ENCODE measurements at places on chromosomes 4 and X.

DNA sequence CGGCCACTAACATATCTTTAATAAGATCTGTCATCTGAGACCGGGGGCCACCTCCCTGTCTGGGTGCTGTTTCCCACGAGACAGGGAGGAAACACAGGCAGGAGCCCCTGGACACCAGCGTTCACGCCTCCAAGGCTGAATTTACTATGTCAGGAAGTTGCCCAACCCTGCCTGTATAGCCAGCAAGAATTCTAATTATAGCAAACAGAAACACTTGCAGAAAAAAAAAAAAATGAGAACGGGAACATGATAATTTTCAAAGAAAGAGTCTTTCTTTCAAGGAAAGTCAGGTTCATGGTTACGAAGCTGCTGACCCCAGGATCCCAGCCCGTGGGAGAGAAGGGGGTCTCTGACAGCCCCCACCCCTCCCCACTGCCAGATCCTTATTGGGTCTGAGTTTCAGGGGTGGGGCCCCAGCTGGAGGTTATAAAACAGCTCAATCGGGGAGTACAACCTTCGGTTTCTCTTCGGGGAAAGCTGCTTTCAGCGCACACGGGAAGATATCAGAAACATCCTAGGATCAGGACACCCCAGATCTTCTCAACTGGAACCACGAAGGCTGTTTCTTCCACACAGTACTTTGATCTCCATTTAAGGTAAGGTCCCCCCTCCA, at the start of gene IL3RA:
Gene IL3RA, plus strand, starts transcription at position 455 of the 613 bp plus-strand sequence. CDS start 4,981 bp downstream, outside the sequence.
- no peak for DNase-seq

GRCh38 chr4:124491361-124492145, 221.0 kb downstream of the ANKRD50 start:
- no peak for DNase-seq

GRCh38 chr4:150315175-150315574, 236.9 kb downstream of the DCLK2 start:
- no peak for DNase-seq

GRCh38 chrX:55088795-55089489, at the start of gene PAGE2:
TSS of gene PAGE2 (plus strand) at chrX:55089018. CDS start at chrX:55090021, 1,003 bp downstream.
- DNase-seq = no peak

GRCh38 chrX:84248226-84248625, 60.2 kb upstream of the RPS6KA6 start:
- DNase-seq = no peak

- no peak for DNase-seq
These were observed 87.4 kb upstream of the AMELX start for GRCh38 chrX:11205796-11206195.

- DNase-seq = no peak
These were observed 33.9 kb upstream of the HPF1 start for GRCh38 chr4:169791527-169792156.

DNA sequence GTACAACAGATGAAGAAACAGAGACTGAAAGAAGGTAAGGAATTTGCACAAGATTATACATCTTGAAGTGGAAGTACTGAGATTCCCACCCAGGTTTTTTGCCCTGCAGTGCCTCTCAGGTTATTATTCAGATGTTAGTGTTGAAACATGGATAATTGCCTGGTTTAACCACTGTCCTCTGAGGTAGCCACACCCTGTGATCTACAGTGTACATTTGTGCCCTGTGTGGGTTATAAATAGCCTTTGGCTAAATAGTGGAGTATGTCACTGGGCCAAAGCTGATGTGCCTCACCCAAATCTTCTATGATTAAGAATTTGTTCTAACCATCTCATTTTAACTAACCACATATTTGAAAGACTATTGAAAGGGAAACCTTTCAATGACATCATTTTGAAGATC, 5.4 kb upstream of the ASB5 start:
- no peak for DNase-seq

DNA sequence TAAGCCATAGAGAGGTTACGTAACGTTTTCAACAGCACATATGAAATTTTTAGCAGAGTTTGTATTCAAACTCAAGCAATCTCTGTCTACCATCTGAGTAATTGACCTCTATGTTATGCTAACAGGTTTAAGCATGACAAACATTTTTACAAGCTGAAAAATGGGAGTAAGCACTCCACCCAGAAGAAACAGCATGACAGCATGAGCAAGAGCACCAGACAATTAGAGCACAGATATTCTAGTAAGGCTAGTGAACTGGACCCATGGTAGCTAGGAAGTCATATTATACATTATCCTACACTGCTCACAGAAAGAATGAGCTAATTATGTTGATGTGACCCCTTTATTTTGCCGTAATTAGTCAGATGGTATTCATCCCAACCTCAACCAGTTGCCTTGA, 200.5 kb downstream of the PABPC4L start:
- DNase-seq = no peak

GRCh38 chr4:3520796-3521600, 11.2 kb downstream of the LRPAP1 start:
- no peak for DNase-seq

DNA sequence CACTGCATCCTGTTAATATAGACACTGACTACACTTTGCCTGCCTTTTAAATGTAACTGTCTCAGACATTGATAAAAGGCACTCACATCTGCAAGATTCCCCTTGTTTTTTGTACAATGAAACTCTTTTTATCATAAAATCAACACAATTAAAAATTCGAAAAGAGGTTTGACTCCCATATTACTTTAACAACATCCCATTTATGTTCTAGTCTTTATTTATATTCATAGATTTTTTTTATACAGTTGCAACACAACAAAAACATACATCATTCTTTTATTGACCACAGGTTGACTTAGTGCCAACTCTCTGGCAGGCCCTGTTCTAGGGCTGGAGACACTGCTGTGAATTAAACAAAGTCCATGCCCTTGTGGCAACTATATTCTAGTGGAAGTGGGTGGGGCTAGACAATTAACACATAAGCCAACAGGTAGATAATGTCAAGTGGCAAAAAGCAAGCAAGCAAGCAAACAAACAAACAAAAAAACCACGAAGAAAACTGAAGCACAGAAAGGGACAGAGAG, 36.8 kb downstream of the ANK2 start:
- no peak for DNase-seq

DNA sequence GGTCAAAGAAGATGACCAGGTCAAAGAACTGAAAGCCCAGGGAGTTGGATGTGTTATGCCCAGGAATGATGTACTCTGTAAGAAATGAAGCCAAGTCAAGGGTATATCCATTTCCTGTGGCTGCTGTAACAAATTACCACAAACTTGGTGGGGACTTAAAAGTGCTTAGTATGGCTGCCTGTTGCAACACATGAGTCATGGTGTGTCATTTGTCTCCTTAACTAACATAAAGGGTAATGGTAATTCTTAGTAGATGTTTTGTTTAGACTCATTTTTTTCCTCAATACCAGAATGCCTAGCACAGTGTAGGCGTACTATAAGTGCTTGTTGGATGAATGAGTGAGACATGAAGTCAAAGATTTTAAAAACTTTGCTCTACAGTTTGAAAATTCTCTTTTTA, 45.7 kb downstream of the SYTL5 start:
- no peak for DNase-seq

GRCh38 chr4:95267081-95267480, 281.7 kb downstream of the UNC5C start:
- DNase-seq = no peak

GRCh38 chr4:83151651-83152050, 37.1 kb upstream of the PLAC8 start:
- no peak for DNase-seq

GRCh38 chr4:156261230-156261629, 307.6 kb upstream of the CTSO start:
- no peak for DNase-seq

- no peak for DNase-seq
These were observed 340.0 kb downstream of the FBXW7 start for GRCh38 chr4:152195888-152196287.

DNA sequence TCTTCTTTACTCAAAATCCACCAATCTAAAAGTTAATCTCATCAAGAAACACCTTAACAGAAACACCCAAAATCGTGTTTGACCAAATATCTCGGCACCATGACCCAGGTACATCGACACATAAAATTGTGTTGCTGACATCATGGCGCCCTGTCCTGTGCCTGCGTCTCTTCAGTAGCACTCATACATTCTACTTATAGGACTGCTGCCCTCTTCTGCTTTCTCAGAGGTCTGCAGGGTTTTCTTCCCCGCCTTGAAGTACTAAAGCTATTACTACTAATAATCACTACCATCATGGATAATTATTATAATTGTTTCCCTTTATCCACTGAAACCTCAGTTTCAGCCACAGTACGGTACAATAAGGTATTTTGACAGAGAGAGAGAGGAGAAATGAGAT, 1403.1 kb upstream of the TENM3 start:
- DNase-seq = no peak

- DNase-seq = no peak
These were observed 1.5 kb downstream of the CDX4 start for GRCh38 chrX:73448379-73448778.

GRCh38 chr4:110586131-110586850, 36.6 kb downstream of the PITX2 start:
- DNase-seq = no peak

- no peak for DNase-seq
These were observed 204.8 kb downstream of the CFAP299 start for GRCh38 chr4:80540349-80540748.

DNA sequence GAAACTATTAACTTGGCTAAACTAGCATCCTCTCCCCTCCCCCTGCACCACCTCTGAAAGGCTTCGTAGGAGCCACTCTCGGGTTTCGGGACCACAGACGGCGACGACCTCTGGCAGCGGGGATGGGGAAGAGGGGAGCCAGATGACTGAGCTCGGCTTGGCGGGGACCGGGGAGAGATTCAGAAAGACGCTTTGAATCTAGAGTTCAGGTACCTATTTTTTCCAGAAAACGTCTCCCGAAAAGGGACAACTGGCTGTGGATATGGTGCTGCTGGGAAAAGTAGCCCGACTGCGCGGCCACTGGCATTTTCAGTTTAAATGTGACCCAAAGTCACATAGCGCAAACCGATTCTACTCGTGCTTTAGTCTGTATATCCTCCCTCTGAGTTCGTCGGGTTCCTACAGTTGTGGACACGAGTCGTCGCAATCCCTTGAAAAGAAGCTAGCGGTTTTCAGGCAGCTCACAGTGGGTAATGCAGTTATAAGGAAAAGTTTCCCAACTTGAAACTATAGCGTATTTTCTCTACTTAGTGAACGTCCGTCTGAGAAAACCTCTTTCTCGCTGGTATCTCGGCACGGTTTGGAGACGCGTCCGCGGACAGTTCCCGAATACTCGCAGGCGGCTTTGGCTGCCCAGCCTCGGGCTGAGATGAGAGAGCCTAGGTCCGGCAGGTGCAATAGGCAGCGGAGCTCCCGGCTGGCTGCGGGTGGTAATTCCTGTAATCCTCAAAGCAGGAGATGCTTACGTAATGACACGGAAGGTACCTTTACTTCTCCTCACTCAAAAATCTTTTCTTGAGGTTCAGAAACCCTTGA, 1.3 kb downstream of the PARM1 start:
- no peak for DNase-seq

GRCh38 chr4:73725985-73726384, 14.4 kb upstream of the CXCL8 start:
- DNase-seq = no peak

GRCh38 chr4:10605746-10606482, 78.7 kb downstream of the CLNK start:
- no peak for DNase-seq

GRCh38 chr4:157992038-157992705, 180.7 kb downstream of the GASK1B start:
- DNase-seq = no peak

GRCh38 chrX:122770581-122770980, 413.5 kb upstream of the GRIA3 start:
- DNase-seq = no peak
